Vagina (tissue), 2 donors: ENCODE measurements at places on chromosomes 13 and 19.

- DNase-seq = no peak
Measured at GRCh38 chr19:13974073-13974472, 21.8 kb downstream of the DCAF15 start.

DNA sequence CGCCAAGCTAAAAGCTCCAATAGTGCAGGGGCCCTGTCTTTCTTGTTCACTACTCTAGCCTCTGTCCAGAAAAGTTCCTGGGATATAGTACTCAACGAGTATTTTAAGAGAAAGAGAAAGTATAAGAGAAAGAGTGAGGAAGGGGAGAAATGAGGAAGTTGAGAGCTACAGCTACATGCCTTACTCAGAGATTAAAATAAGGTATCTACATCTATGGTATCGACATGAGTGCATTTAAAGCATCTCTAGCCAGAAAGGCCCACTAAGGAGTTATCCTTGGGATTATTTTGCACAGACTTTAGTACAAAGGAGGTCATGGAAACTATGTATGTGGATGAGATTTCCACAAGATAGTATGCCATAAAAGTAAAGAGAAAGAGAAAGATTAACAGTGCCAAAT lies 28.5 kb downstream of the MYCBP2 start:
- DNase-seq = no peak

GRCh38 chr13:46804391-46804815 lies 7.4 kb upstream of the ESD start:
- no peak for DNase-seq

- DNase-seq = peak; percentile 69
Measured at GRCh38 chr13:111790621-111791020, 276.3 kb upstream of the SOX1 start.

GRCh38 chr13:37919329-37919880 lies 49.8 kb upstream of the TRPC4 start:
- DNase-seq = no peak

DNA sequence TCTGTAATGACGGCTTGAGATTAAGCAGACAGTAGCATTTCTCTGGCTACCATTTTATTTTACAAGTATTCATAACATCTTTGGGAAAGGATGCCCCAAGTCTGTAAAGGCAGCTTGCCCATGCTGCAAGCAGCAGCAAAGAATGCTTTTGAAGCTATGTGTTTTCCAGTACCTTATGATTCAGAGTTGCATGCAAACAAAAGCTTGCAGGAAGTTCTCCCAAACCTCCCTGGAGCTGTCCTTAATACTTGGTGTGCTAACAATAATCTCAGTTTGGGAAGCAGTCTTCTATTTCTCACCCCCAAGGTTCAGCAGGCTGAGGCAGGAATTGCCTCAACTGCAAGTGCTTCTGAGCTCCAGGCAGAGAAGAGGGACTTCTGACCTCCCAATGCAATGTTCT lies 60.8 kb downstream of the CCNA1 start:
- no peak for DNase-seq

- DNase-seq = no peak
Measured at GRCh38 chr13:46598820-46599180, 45.8 kb downstream of the LRCH1 start.

GRCh38 chr13:109569958-109570711 lies 216.2 kb downstream of the IRS2 start:
- DNase-seq = no peak

DNA sequence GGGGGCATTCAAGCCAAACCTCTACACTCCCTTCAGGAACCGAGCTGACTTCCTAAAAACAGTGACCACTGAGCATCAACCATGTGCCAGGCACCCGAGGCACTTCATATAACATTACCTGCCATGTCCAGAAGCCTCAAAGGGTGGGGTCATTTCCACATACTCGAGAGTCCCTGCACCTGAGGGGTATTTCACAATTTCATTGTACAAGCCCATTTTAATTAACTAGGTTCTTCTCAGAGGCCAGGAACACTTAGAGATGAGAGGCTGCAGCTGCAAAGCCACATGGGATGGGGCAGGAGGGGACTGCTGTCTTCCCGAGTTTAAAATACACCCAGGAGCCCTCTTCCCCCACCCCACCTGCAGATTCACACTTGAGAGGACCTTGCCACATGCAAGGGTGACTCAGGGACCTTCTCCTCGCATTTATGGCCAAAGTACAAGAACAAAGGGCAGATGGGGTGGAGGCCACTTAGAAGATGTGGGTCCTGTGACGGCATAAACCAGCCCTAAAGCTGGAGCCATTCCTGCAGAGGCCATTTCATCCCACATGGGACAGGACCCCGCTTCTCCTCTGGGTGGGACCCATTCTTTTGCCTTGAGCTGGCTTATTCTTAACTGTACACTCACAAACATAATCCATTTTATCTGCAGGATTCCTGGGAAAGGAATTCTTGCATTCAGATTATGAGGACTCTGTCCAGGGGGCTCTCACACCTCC lies 43.9 kb downstream of the RAB20 start:
- DNase-seq = no peak

DNA sequence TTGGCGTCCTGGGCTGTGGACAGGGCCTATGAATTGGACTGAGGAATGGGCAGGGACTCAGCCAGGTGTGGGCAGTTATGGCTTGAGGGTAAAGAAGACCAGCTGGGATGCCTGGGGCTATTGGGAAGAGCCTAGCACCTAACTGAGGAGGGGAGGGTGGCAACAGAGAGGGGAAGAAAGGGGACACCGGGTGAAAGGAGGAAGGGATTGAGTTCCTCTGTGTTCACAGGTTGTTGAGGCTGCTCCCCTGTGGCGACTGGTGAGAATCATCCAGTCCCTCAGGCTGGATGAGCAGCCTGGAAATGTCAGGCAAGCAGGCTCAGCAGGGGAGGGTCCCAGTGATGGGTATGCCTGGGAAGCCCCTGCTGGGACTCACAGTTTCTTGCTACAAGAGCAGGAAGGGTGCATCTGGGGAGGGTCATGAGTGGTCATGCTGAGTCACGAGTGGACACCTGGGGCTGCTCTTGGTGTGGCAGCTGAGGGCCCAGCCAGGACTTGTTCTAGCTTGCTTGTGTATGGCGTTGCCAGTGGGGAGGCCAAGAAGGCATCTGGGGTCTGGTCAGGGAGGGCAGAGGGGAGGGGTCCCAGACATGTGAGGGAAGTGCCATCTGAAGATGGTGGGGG lies 1.4 kb downstream of the ZNF324 start:
- no peak for DNase-seq

DNA sequence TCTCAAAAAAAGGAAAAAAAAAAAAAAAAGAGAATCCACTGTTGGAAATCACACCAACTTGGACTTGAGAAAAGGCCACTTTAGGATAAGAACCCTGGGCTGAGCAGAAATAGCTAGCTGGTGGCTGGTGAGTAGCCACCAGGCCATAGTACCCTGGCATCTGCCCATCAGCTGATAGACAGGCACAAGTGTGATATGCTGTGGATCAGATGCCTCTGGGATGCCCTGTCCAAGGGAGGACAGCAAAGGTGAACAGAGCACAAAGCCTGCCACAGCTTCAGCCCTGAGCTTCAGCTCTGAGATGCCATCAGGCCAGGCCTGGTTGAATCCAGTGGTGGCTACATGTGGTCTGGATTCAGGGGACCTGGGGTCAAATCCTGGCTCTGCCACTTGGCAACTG lies 8.7 kb downstream of the SIRT2 start:
- DNase-seq = no peak

GRCh38 chr19:55686311-55687050 lies 11.5 kb downstream of the EPN1 start:
- DNase-seq = no peak

- DNase-seq = no peak
Measured at GRCh38 chr13:71603255-71603654, 263.7 kb downstream of the DACH1 start.

- DNase-seq = no peak
Measured at GRCh38 chr19:19654441-19654840, 9.0 kb downstream of the ATP13A1 start.

- DNase-seq = no peak
Measured at GRCh38 chr13:22828081-22828480, 352.7 kb upstream of the SGCG start.

- DNase-seq = no peak
Measured at GRCh38 chr13:28581451-28581850, 77.5 kb upstream of the POMP start.

DNA sequence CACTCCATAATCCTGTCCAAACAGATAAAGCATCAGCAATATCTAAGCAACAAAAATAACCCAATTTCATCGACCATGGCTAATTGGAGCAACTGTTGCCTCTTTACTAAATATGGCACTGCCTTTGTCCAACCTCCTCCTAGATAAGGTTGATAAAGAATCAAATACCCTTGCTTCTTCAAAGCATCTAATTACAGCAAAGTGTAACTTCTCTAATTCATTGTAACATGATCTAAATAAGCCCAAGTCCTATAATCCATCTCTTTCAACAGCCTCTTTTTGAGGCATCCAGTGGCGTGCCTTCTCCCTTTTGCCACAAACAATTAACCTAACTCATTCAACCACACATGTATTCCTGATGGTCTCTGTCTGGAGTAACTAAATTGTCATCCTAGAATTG lies 81.7 kb upstream of the KLHL1 start:
- DNase-seq = no peak

- DNase-seq = no peak
Measured at GRCh38 chr19:13583114-13583513, 76.8 kb upstream of the CACNA1A start.

DNA sequence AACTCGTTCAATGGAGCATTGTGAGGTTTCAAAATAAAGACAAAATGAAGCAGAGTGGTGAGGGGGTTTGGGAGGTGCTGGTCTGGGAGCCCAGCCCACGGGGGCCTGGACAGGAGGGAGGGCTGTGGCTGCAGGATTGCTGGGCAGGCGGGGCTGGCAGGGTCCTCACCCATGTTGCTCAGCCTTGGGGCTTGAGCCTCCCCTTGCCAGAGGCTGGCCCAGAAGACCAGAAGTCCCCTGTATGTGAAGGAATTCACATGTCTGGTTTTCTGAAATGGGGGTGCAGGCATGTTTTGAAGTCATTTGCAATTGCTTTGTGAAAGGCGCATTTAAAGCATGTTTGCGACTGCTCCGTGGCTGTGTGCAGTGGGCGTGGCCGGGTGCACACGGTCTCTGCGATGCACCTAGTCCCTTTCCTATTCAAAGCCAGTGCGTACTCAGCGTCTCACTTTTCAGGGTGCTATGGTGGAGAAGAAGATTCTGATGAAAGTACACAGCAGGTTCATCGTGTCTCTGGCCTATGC lies 2.3 kb downstream of the GRK1 start:
- no peak for DNase-seq

- DNase-seq = no peak
Measured at GRCh38 chr19:57362419-57362818, 932 bp upstream of the TRAPPC2B start.

- DNase-seq = no peak
Measured at GRCh38 chr19:17025991-17026658, 485 bp downstream of the CPAMD8 start.

DNA sequence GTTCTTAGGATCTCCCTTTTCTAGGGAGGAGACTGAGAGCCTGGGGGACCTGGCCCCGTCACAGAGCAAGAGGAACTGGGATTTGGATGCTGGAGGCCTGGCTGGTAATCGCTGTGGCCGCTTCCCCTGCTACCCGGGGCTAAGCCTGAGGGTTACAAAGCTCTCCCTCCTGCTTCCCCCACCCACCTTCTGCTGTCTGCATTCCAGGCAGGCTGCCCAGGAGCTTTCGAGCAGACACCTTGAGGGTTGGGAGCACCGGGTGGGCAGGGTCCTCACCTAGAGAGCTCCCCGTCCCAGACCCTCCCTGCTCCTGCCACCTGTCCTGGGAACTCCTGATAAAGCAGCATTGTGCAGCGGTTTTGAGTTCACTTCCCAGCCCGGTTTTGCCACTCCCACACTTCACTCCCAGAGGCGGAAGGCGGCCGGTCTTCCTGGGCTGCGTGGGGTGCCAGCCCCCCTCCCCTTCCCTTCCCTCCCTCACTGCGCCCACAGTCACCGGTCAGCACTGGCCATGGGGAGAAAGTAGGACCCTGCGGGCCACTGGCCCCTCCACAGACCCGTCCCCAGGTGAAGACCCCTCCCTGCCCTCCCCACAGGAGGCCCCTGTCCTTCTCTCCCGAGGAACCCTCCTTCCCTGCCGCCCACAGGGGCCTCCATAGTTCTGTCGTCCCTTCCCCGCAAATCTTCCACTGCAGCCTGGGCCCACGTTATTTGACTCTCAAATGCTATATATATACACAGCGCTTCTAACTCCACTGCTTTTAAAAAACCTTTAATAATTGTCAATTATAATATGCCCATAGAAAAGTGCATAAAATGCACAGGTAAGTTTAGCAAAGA lies 8.1 kb downstream of the PAK4 start:
- no peak for DNase-seq

- no peak for DNase-seq
Measured at GRCh38 chr19:50046649-50047503, 21.1 kb downstream of the ZNF473 start.

DNA sequence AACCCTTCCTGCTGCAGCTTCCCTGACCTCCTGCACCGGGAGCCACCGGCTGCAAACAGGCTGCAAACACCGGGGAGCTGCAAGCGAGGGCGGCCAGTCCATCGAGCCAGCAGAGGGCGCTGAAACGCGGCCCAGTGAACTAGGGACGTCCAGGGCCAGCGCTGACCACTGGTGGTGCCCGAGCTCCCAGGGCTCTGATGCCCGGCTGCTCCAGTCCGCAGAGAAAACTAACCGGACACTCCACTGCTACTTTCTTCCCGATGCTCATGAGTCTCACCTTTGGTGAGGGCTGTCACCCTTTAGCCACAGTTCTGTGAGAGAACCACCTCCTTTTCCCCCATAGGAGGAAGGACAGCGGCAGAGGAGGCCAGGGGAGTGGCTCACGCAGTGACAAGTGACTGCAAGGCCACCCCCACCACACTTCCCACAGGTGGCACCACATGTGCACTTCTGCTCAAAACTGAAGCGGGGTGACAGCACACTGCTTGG lies 82.8 kb upstream of the MTIF3 start:
- no peak for DNase-seq

- DNase-seq = no peak
Measured at GRCh38 chr19:58572026-58572817, 913 bp downstream of the MZF1 start.

DNA sequence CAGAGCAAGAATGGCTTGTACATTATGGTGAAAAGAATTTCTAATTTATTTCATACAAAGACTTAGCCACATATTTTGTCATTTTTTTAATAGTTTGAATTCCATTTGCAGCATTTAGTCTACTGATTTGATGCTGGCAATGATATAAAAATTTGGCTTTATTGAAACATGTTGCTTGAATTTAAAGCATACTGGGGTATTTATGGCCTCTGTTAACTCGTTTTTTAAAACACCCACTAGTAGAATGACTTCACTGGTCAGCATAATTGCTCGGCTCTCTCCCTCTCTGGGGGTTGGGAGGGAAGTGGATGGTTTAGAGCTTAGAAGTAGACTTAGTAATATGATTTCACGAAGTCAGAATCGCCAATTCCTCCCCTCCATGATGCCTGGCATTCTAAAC lies 354.9 kb upstream of the HTR2A start:
- DNase-seq = no peak

GRCh38 chr19:16382775-16383543 lies 58.3 kb downstream of the KLF2 start:
- no peak for DNase-seq

GRCh38 chr13:100213576-100213975 lies 124.7 kb downstream of the PCCA start:
- no peak for DNase-seq
